ENCODE measurements at places on chromosomes 2 and 18.

DNA sequence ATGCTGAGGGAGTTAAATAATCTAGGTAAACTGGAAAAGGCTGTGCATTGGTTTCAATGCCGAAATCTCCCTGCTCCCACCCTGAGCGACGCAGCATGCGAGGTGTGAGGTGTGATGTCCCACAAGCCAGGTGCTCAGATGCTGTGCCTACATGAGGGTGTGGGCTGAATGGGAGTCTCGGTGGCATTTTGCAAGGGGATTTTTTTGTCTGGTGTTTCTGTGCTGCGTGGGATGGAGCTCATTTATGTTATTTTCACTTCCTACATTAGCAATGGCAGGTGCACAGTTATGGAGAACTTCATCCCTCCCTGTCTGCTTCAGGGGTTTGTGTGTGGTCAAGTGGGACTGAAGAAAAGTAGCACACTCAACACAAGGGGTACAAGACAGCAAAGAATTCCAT, 110.2 kb upstream of the CCDC68 start:
- DNase-seq, result no peak

- no peak for DNase-seq
These were observed 365.3 kb downstream of the ERBB4 start for GRCh38 chr2:212173331-212173730.

- no peak for DNase-seq
These were observed 48.6 kb downstream of the SMAD2 start for GRCh38 chr18:47881752-47882455.

DNA sequence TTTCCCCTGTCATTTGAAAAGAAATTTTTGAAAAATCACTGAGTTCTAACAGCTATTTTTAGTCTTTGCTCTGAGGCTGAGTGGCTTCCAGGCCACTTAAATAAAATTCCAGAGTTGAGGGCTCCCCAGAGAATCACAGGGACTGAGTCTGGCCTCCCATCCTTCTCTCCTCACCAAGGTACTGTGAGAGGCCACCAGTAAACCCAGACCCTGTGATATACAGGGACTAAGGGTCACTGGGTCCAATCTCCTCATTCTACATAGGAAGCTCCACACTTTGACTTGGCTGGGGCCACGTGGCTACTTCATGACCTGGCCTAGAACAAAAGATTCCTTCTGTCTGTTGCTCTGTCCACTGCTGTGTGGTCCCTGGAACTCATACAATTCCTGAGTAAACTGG, 123.2 kb upstream of the CDCA7 start:
- no peak for DNase-seq

- no peak for DNase-seq
These were observed 33.3 kb downstream of the VSNL1 start for GRCh38 chr2:17573804-17574175.

DNA sequence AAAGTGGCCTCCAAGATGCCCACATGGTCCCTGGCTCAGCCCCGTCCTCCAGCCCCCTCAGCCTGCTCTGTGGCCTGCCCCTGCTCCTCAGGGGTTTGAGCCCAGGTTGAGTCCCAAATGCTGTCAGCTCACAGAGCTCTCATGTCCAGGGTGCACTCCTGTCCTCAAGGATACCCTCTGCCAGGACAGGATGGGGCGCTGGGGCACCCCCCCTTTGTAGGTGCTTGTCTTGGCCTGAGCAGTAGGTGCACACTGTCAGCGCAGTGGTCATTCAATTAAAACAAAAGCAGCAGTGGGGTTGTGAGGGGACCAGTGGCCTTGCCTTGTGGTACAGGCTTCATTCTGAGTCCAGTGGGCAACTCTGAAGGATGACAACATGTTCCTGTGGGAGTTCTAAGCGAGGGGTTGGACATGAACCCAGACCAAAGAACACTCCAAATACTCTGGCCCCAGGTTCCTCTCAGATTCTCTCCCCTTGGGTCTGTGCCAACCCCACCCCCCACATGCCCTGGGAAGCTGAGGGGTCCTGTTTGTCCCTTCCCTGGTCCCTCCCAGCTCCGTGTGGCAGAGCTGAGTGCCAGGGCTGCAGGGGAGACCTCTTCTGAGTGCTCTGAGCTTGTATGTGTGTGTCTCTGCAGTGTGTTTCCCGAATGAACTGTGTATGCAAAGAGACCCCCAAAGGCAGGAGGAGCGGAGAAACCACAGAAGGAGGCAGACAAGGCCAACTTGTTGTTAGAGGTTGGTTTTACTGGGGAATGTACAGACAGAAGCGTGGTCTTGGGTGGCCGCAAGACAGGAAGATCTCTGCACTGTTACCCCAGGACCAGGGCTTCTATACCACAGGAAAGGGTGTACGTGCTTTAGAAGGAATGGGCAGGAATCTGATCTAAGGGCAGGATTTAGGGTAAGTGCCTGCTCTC, 155.6 kb upstream of the HS6ST1 start:
- DNase-seq, result no peak

DNA sequence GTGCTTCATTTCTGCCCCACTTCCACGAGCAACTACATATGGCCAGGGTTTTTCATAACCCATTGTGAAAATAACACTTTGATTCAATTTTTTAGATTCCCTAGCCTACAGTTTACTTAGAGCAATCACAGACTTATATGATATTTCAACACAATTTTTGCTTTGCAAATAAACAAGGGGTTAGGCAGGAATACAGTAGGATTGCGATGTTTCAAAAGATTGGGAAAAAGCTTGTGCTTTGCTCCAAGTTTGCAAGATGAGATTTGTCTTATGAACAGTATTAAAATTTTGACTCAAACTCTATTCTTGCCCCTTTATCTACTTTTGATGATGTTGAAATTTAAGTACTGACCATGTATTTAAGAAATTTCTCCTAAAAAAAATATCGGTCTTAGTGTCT, 814.5 kb upstream of the PIK3C3 start:
- no peak for DNase-seq

GRCh38 chr2:38572167-38572566, 30.6 kb downstream of the HNRNPLL start:
- no peak for DNase-seq

DNA sequence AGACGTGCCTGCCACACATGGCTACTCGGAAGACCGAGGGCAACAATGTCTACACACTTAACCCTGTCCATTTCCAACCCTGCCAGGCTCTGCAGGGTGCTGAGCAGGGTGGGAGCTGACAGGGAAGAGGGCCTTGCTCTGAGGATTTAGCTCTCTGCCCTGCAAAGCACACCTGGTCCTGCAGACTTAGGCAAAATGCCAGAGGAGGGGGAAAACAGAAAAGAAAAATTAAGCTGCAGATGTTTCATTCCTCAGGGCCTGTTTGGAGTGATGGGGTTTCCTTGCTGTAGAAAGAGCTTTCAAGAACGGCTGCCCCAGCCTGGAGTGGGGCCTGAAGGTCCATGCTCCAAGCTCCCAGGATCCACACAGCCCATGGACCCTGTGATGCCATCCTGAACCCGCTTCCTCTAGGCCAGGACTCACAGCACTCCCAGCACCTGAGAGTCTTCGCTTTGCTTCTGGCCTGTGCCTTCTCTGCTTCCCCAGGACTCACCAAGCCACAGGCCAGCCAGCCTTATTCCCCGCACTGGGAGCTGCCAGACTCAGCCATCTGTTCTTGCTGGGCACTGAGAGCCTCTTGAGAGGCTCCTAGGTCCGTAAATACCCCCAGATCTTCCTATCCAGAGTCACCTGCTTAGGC, 9.1 kb upstream of the TEX51 start:
- DNase-seq, result no peak

GRCh38 chr18:35753306-35753910, 171.9 kb downstream of the GALNT1 start:
- DNase-seq, result no peak

GRCh38 chr18:36459203-36459602, 161.7 kb downstream of the FHOD3 start:
- DNase-seq, result no peak

DNA sequence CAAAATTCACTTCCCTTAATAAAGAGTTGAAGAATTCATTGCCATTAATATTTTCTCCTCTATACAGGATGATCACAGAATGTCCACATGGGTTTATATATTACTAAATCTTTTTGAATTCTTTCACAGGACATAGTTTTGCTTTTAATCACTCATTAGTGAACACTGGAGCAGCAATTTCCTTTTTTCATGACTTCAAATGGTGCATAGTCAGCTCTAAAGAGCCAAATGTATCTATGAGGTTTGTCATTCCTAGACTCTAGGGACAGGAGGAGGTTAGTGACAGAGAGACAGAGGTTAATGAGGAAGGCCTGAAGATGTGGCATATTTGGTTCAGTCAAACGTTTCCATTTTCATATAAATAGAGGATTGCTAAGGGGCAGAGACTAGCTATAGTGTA, 111.8 kb downstream of the FSHR start:
- DNase-seq, result no peak

DNA sequence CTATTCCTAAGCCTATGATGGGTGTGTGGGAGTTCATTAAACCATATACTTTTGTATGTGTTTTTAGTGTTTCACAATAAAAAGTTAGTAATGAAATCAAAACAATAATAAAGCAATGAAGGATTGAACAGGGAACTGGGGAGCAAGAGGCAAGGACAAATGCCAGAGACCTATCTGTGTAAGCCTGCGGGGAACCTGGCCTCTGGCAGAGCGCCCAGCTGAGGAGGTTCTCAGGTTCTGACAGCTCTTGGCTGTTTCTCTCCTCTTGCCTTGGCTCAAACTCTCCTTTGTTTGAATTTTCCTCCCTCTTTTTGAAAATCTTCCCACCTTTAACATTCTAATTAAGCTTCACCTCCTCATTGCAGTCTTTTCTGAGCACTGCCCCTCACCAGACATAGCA, 200.0 kb upstream of the NCKAP5 start:
- DNase-seq, result no peak

DNA sequence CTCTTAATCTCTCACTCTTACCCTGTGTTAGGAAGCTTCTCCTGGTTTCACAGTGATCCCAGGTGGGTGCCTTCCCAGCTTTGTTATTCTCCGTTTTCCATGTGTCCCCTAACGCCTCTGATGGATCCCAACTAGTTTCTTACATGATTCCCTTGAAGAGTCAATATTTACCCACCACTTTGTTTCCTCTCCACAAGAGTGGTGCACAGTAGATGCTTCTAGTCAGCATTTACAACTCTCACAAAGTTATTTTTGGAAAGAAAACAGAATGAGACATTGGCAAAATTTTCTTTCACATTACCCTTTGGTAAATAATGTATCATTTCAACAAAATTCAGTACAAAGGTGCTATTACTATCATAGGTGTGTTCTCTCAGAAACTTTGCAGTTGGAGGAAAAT, 1611.1 kb upstream of the ZEB2 start:
- no peak for DNase-seq

- DNase-seq, result no peak
These were observed 68.2 kb downstream of the ZNF385B start for GRCh38 chr2:179793238-179793637.

DNA sequence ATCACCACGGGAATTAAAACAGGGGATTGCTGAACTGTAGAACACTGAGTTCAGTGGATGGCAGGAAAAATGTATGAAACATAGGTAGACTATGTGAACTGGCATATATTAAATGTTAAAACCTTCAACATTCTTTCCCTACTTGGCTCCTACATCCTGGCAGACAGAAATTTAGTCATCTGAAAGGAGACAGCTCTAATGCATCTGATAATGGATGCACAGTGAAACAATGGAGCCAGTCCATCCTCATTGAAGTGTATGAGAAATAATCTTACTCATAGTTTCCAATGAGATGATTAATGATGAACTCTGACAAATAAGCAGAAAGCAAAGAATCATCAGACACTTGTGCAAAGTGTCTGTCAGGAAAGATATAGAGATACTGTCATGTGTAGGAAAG, 1629.7 kb upstream of the TMEFF2 start:
- no peak for DNase-seq

- DNase-seq, result no peak
These were observed 330.8 kb downstream of the CYP26B1 start for GRCh38 chr2:71816815-71817214.

DNA sequence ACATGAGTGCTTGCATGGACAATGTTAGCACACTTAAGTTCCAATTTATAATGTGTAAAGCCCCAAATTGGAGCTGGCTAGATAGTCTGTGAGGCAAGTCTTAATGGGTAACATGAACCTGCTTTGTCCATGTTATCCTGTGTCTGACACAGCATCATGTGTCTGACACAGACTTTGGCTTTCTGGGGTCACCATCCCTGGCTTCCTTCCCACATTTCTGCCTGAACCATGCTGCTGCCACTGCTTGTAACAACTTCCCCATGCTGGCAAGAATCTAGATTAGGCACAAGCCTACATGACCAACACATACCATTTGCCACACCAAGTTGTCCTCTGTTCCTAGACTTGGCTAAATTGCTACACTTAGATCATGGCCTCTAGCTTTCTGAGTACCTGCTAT, 49.8 kb upstream of the ZBTB7C start:
- no peak for DNase-seq

DNA sequence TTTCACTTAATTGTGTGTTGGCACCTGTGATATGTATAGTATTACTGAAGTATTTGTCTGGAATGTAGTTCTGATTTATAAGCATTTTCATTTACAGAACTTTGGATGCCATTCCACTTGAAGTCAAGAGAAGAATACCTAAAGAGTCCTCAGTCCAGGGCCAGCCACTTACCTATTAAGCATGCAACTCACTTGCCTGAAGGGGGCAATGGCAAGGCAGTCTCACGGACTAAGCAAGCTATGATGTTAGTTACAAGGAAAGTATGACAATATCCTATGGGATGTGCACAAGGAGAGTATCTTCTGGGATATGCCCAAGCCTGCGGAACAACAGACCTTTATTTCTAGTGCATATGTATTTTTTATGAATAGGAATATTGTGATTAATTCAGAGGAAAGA, 369.4 kb upstream of the GCFC2 start:
- DNase-seq, result no peak

DNA sequence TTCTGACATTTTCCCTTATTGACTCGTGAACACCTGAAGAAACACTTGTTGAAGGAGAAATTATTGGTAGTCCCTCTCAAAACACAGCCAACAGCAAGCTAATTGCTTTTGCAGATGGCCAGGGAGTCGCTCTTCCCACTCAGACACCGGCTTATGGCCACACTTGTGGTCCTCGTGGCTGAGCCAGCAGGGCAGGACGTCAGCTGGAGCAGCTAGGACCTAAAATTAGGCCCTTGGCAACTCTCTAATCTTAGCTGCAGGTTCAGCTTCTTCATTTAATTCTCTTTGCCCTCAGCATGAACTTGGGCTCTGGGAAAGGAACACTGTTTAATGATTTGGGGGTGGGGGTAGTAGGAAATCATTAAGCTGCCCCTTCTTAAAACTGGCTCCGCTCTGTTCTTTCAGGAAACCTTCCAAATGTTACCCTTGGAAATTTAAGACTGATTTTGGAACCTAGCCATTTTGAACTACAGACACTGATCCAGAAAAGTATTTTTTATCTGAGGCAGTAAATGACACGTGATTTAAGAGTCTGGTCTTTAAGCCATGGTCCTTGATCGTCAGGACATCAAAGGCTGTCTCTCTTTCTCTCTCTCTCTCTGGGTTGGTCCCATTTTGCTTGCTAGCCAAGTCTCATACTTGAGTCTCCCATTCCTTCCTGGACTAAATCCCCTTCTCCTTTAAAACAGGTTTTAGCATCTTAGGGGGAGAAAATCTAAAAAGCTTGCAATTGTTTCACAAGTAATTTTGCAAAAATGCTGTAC, 77.5 kb downstream of the CDK15 start:
- no peak for DNase-seq
